ENCODE measurements at places on chromosomes 4 and X.

- no peak for DNase-seq
Measured at GRCh38 chr4:176864238-176864637, 71.5 kb upstream of the VEGFC start.

DNA sequence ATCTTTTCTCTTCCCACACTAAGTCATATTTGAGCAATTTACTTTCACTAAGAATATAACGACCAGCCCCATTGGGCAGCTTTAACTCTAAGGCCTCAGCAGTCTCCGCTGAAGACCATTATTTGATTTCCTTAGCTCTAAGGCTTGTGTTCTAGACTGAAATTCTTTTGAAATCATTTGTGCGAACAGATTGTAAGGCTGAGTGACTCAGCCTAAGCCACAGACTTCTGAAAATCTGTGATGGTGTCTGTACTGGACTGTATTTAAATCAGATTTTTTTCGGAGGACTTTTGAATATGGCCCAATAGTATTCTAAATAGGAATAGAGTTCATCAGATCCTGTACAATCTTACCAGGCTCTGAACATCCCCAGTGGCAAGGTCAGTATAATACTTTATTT is 150.3 kb upstream of the TECRL start:
- no peak for DNase-seq

DNA sequence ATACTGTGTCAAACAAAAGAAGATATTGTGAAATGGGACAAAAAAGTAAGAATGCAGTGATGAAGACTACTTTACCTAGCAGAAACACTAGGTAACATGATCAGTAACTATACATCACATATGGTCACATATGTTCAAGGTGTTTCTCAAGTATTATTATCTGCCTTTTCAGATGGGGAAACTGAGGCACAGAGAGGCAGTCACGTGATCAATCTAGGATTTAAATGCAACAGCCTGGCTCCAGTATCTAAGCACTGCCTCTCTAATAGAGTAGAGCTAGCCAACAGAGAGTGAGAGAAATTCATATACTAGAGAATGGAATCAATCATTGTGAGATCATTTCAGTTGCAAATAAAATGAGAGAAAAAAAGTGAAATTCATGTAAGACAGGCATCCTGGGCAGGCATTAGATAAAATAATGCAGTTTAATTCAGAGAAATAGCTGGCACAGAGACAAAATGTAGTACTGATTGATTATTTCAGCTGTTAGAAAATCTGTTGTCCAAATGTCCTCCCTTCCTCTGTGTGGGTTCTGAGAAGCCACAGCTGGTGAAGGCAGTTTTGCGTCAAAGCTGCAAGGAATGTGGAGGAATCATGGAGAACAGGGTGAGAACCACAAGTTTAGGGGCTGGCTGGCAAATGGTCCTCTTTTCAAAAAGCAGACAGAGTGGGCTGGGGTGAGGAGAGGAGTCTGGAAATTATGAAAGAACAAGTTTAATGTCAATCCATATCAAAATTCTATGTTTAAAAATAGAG is 26.0 kb downstream of the SMIM43 start:
- no peak for DNase-seq

DNA sequence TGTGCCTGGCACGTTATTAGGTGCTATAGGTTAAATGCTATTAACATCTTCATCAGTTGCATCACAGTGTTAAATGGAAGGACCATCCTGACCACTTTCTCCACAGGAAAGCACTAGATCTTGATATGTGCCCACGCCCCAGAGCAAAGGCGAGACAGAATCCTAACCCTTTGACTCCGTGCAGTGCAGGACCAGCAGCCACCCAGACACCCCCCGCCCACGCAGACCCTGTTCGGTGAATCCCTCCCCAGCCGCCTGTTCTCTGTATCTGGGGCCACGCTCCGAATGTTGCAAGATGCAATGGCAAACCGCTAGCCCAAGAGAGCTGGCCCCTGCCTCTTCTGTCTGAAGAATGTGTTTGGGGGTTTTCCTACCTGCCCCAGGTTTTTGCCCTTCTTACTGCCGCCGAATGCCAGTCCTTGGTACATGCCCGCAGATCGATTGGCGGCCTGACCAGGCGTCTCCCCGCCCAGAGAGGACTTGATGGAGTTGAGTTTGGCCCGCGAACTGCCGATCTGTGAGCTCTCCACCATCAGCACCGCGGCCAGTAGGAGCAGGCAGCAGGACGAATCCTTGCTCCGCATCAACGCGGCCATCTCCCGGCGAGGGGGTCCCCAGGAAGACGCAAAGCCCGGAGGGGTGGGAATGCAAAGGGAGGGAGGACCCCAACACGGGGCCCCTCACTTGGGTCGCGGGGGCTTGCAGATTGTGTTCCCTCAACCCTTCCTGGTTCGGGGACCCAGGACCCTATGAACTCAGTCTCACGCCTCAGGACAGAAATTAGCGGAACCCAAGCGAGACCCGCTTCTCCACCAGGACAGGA is 906 bp downstream of the DKK2 start:
- peak; percentile 3 for DNase-seq

DNA sequence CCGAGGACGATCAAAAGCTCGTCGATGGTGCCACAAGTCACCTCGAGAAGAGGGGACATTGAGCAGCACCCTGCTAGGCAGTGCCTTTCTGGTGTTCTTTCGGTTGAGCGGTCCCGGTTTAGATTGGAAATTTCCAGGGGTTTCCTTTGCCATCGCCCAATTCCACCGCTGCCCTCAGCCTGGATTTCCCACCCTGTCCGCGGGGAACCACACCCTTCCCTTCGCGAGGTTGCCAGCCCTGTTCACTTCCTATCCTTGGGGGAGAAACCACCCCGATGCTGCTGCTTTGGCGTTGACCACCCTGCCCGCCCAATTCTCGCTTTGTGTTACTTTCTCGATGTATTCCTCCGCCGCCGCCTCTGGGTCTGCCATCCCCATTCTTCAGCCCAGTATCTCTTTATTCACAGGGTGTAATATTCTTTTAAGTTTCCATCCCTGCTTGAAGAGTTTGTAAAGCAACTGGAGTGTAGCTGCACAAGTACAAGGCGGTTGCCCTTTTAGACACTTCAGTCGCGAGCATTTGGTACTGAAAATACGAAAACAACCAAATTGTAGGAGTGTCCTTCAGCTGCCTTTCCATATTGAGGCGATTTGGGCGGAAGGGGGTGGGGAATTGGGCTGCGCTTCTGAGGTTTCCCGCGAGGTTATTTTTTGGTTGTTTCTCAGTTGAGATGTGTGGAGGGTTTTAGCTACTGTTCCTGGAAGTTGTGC is 1.1 kb downstream of the OGT start:
- peak; percentile 53 for DNase-seq

GRCh38 chr4:27278615-27279375 is 418.2 kb downstream of the STIM2 start:
- DNase-seq: no peak

- DNase-seq: no peak
Measured at GRCh38 chr4:13313856-13314255, 170.3 kb downstream of the RAB28 start.

GRCh38 chr4:101670897-101671296 is 119.6 kb upstream of the BANK1 start:
- DNase-seq: no peak

DNA sequence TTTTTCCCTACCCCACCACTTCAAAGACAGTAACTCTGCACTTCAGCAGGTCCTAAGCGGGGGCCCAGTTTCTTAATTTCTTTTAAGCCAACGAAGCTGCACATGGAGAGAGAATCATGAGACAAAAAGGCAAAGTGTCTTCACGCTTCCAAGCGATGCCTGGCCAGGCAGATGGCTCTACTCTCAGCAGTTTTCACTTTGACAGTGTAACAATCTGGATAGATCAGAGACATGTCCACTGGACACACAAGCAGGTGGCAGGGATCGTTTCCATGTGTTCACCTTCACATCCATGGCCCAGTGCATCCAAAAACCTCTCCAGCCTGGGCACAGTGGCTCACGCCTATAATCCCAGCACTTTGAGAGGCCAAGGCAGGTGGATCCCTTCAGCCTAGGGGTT is 27.8 kb downstream of the PPP2R2C start:
- no peak for DNase-seq

DNA sequence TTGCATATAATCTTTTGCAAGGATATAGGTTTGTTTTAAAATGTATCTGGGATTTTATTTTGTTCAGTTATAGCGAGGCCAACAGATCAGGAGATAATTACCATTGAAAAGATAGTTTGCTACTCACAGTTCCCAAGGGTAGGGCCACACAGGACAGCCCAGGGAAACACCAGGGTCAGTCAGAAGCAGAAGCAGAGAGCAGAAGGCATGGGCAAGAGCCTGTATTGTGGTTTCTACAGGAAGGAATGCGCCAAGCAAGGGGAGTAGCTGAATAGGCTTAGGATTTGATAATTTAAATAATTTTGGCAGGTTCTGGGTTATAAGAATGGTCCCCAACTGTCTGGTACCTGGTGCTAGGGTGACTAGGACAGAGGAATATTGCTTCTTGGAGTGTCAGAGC is 61.6 kb downstream of the SYNPO2 start:
- no peak for DNase-seq
